ENCODE measurements at places on chromosomes 7 and 10. TPM values are rescaled to one million over a fixed set of nuclear protein-coding genes. Genes with fewer than 3 reads are reported as not detected.

The SLC26A5 gene
- not detected for total RNA-seq

The EIF3B gene
- total RNA-seq: 68.1 TPM

The SLC25A13 gene
- total RNA-seq: 10.7 TPM

The SND1 gene
- 85.0 TPM for total RNA-seq

The SDK1 gene
- 2.3 TPM for total RNA-seq

The UTF1 gene
- not detected for total RNA-seq

The ADARB2 gene
- 0.19 TPM for total RNA-seq

The CALML3 gene
- not detected for total RNA-seq

The NODAL gene
- total RNA-seq: not detected

The PTPRZ1 gene
- 0.41 TPM for total RNA-seq

The MEST gene
- total RNA-seq: 10.7 TPM

The WDFY4 gene
- total RNA-seq: 2.5 TPM

The SPRN gene
- not detected for total RNA-seq

The PPP1R17 gene
- not detected for total RNA-seq

The PCDH15 gene
- total RNA-seq: 0.41 TPM

The ATP6V0A4 gene
- total RNA-seq: not detected

The ATG9B gene
- not detected for total RNA-seq

The HNRNPH3 gene
- total RNA-seq: 123 TPM

The MYOF gene
- 34.4 TPM for total RNA-seq

The CALHM3 gene
- total RNA-seq: not detected

The FKBP9 gene
- total RNA-seq: 124 TPM

The CTAGE4 gene
- total RNA-seq: 0.30 TPM

The SAP25 gene
- 0.84 TPM for total RNA-seq

The KCNIP2 gene
- total RNA-seq: 409 TPM

The TRPV5 gene
- not detected for total RNA-seq

The TMEM270 gene
- total RNA-seq: not detected

The CDHR1 gene
- total RNA-seq: 0.65 TPM

The DLG5 gene
- total RNA-seq: 8.9 TPM

The MALRD1 gene
- 1.1 TPM for total RNA-seq

The FAM25C gene
- not detected for total RNA-seq

The C10orf62 gene
- 0.97 TPM for total RNA-seq

The SPDYE2B gene
- total RNA-seq: not detected

The TAS2R41 gene
- total RNA-seq: not detected

The C7orf33 gene
- total RNA-seq: not detected

The NEURL1 gene
- 0.05 TPM for total RNA-seq

The GRID2IP gene
- total RNA-seq: not detected

The AS3MT gene
- 14.6 TPM for total RNA-seq

The CPN1 gene
- total RNA-seq: not detected

The SLC39A12 gene
- total RNA-seq: not detected

The SPDYE1 gene
- not detected for total RNA-seq

The SVOPL gene
- total RNA-seq: not detected

The MRPS17 gene
- total RNA-seq: 20.8 TPM

The FAM13C gene
- total RNA-seq: 7.8 TPM

The GNG11 gene
- 21.6 TPM for total RNA-seq

The PRLHR gene
- total RNA-seq: not detected

The DPYSL4 gene
- total RNA-seq: 24.9 TPM

The SLC29A4 gene
- 4.0 TPM for total RNA-seq

The MUC12 gene
- total RNA-seq: not detected

The DEPP1 gene
- 33.0 TPM for total RNA-seq

The ZNF804B gene
- not detected for total RNA-seq

The PLCE1 gene
- total RNA-seq: 4.2 TPM

The CCL24 gene
- total RNA-seq: not detected
